CD4-positive, alpha-beta T cell treated with Interleukin-6 at 100 ng/mL for 8 hours (primary cell): ENCODE measurements at places on chromosomes 13 and 19.

- DNase-seq: no peak
These were observed 10.6 kb downstream of the REXO1 start for GRCh38 chr19:1837625-1838105.

DNA sequence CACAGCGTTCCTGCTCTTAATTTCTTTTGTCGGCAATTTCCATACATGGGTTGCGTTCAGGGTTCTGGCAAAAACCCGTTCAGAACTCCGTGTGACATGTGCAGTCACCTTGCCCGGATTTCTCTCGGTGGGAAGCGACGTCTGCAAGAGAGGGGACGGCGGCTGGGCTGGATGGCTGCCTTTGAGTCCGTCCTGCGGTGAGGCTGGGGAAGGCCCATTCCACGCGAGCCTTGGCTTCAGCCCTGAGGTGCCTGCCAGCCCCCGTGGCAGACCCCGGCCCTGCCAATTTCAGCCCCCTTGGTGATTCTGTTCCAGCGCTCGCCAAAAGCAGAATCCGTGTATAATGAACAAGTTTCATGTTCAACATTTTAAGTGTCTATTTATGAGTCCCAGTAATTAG, 72.6 kb upstream of the TSHZ3 start:
- DNase-seq: no peak

- DNase-seq: no peak
These were observed 2.2 kb downstream of the BST2 start for GRCh38 chr19:17402982-17403855.

DNA sequence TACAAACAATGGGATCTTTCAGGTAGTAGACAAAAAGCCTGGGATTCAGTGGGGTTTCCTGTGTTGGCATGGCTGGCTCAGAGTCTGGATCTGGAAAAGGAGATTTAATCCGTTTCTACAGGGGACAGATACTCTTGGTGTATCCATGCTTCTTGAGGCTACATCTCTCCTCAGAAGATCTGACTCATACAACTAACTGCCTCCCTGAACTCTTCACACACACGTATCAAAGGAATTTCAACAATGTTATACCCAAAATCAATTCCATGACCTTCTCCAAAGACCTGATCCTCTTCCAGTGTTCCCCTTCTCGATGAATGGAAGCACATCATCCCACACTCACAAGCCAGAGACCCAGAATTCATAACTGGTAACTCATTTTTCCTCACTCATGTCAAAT, 435.3 kb upstream of the NBEA start:
- DNase-seq: no peak

- no peak for DNase-seq
These were observed 52.9 kb upstream of the ABCC4 start for GRCh38 chr13:95354156-95354555.

DNA sequence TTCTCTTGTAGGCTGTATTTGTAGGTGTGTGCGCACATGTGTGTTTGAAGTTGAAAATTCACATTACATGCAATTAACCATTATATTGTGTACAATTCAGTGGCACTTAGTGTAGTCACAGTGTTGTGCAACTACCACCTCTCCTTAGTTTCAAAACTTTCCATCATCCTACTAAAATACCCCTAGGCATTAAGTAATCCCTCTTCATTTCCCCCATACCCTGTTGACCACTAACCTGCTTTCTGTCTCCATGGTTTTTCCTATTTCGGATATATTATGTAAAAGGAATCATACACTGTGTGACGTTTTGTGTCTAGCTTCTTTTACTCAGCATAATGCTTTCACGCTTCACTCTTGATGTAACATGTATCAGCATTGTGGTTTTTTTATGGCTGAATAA, 16.1 kb downstream of the LSM14A start:
- no peak for DNase-seq

DNA sequence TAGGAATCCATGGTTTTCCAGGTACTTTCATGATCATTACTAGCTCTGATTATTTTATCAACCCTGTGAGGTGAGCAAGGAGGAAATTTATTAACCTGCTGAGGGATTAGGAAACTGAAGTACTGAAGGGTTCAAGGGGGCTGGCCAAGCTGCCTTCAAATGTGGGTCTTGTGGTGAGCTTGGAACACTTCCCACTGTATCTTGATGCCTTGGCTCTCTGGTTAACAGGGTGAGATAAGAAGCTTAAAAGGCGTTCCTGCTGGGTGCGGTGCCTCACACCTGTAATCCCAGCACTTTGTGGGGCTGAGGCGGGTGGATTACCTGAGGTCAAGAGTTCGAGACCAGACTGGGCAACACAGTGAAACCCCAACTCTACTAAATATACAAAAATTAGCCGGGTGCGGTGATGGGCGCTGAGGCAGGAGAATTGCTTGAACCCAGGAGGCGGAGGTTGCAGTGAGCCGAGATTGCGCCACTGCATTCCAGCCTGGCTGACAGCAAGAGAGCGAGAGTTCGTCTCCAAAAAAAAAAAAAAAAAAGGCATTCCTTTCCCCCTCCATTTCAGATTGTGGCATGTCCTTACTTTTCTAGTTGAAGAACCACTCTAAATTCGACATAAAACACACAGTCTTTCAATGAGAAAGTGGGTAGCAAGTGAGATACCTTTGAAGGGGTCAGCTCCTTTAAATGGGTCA, 70.2 kb downstream of the KLF2 start:
- DNase-seq: no peak

DNA sequence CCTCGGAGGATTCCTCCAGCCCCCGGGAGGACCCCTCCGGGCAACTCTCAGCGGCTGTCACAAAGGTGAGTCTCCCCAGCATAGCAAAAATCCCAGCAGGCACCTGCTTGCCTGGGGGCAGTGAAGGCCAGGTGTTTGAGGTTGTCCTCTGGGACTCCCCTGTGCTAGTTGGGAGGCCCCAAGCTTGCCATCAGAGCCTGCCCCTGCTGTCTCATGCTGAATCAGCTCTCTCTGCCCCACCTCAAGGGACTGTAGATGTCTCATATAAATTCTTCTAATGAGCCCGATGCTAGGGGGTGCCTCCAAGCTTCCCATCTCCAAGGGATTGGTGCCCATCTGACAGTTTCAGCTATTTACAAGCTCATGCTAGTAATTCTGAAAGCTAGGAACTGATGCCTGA, 53.6 kb downstream of the NWD1 start:
- DNase-seq: no peak

GRCh38 chr19:40305403-40305802, 20.3 kb upstream of the AKT2 start:
- DNase-seq: peak; percentile 74

DNA sequence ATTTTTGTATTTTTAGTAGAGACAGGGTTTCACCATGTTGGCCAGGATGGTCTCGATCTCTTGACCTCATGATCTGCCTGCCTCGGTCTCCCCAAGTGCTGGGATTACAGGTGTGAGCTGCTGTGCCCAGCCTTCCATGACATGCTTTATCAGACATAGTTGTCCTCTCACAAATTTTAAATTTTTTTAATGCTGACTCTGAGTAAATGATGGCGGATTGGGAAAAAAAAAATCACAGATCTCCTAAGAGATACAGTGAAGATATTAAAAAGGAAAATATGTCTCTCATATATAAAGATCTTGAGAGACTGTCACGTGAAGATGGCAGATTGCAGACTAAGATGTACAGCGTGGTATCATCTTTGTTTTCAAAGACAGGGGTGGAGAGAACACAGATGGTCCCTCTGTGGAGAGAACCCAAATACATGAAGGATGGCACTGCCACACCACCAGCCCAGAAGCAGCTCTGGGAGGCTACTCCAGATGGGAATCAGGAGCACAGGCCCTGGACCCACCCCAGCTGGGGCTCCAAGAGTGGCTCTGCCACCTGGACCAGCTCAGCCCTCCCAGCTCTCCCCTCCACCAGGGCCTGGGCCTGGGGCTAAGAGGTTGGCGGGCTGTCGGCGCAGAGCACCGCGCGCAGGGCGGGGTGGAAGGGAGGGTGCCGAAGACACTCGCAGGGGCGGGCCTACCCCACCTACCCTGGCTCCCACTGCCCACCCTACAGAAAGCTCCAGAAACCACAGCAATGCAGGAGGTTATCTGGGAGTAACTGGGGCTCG, 20.0 kb upstream of the CCNP start:
- no peak for DNase-seq

GRCh38 chr19:44822177-44822576, 13.3 kb downstream of the BCAM start:
- DNase-seq: no peak

DNA sequence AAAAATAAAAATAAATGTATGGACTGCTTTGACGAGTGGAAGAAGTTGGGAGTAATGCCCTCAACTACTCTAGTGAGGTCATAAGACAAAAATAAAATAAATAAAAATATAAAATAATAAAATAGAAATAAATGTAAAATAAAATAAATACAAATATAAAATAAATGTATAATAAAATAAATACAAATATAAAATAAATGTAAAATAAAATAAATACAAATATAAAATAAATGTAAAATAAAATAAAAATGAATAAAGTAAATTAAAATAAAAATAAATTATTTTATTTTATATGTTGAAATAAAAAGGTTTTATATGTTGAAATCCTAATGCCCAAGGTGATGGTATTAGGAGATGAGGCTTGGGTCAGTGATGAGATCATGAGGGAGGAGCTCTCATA, 20.1 kb upstream of the IGSF23 start:
- DNase-seq: no peak

DNA sequence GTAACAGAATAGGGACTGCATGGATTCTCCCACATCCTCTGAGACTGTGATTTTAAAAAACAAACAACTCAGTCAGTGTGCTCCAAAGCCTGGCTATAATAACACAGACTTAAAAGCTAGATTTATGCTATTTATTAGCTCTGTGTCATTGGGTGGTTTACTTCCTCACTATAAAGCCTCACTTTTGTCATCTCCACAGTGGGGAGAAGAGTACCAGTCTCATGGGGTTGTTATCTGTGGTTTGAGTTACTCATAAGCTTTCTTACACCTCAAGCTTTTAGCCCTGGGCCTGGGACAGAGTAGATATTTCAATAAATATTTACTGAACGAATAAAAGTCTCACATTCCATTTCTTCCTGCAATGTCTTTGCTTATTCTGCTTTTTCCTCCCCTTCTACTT, 5.3 kb downstream of the RNASEH2B start:
- DNase-seq: peak; percentile 24

GRCh38 chr19:47626238-47626637, 17.3 kb downstream of the BICRA start:
- no peak for DNase-seq

- DNase-seq: no peak
These were observed 29.0 kb downstream of the CCDC8 start for GRCh38 chr19:46384396-46384795.

- DNase-seq: no peak
These were observed 73.6 kb downstream of the SIPA1L3 start for GRCh38 chr19:37980419-37981170.

DNA sequence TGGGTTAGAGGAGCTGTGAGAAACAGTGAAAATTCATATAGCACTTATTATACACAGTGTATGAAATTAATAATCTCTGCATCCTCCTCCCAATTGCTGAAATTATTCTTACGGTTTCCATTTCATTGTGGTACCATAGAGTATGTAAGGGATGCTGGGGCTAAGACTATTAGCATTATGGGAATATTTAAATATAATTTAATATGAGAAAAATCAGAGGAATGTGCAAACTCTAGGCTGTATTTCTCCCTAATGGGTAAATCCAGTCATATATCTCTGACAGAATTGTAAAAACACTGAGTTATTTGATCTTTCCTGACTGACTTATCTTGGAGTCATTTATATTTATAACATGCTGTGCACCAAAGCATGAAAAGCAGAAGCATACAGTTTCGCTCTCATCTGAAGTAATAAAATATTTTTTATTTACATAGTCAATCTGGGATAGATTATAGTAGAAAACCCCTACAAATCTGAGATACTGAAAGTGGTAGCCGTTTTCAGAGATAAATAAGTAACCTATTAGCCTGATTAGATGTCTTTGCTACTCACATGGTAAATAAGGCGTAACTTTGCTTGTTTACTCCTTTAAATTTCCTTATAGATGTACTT, 34.9 kb downstream of the LRCH1 start:
- no peak for DNase-seq

DNA sequence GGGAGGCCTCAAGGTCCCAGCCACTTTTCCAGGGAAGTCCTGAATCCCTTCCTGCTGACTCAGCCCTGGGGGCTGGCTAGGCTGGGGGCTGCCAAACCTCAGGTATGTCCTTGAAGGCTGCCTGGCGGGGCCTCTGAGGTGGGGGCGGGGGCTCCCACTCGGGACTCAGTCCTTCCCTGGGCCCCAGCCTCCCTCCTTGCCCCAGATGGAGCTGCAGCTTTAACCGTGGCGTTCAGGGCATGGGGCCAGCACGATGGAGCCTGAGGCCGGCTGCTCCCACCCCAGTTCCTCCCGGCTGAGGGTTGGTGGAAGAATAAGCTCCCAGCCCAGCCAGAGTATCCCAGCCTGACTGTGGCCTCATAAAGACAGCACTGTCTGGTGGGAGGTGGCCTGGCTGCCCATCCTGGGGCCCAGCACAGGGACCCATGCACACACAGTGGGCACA, 12.4 kb downstream of the CILP2 start:
- no peak for DNase-seq

GRCh38 chr13:97884707-97885468, 68.6 kb upstream of the IPO5 start:
- no peak for DNase-seq

GRCh38 chr13:113142876-113143275, 15.6 kb upstream of the PROZ start:
- DNase-seq: no peak

DNA sequence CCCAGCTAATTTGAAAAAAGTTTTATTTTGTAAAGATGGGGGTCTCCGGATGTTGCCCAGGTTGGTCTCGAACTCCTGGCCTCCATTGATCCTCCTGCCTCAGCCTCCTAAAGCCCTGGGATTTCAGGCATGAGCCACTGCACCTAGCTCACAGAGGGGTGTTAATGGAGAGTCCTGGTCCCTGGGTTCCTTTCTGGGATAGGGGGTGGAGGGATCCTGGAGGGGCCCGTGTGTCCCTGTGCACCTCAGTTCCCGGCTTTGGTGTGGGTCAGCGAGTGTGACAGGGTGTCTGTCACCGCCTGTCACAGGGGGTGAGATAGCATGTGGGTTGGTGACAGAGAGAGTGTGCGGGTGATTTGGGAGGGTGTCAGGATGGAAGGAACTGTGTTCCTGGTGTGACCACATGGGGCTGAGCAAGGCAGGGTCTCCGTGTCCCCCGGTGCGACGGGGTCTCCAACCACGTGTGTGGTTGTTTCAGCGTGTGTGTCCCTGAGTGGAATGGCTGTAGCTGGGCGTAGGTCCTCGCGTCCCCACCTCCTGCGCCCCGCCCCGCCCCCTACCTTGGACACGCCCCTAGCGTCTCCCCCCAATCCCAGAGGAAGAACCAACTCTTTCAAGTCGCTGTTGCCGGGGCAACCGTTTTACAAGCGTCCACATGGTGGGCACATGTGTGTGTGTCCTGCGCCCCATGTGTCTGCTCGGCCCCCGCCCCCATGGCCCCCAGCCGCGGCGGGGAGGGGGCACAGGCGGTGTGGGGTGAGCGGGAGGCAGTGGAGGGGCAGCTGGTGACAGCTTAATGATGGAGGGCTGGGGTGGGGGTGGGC, 2.9 kb upstream of the NRTN start:
- DNase-seq: no peak
